LHCN-M2 (cell line): ENCODE measurements at places on chromosomes 3 and 15. TPM values are rescaled to one million over a fixed set of nuclear protein-coding genes. Genes with fewer than 3 reads are reported as not detected.
A peak's percentile ranks its signal among the peaks of the same experiment; 100 is the strongest.

Gene RPUSD3
- 48.0 and 60.2 TPM in 2 replicates for total RNA-seq

DNA sequence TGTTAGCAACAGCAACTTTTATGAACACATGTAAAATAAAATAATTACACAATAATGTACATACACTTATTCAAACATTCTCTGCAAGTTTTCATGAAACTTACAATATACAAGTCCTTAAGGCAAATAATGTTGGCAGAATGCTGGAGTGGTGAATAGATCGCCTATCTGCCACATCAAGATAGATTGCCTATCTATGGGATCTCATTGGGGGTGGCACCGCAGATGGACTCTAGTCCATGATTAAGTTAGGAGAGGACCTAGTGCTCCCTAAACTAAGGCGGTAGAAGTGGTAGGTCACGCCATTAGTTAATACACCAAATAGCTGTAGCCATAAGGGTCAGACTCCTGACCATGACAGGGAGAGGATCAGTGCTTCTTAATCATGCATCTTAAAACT is 315.7 kb downstream of the GBE1 start:
- no peak for DNase-seq

DNA sequence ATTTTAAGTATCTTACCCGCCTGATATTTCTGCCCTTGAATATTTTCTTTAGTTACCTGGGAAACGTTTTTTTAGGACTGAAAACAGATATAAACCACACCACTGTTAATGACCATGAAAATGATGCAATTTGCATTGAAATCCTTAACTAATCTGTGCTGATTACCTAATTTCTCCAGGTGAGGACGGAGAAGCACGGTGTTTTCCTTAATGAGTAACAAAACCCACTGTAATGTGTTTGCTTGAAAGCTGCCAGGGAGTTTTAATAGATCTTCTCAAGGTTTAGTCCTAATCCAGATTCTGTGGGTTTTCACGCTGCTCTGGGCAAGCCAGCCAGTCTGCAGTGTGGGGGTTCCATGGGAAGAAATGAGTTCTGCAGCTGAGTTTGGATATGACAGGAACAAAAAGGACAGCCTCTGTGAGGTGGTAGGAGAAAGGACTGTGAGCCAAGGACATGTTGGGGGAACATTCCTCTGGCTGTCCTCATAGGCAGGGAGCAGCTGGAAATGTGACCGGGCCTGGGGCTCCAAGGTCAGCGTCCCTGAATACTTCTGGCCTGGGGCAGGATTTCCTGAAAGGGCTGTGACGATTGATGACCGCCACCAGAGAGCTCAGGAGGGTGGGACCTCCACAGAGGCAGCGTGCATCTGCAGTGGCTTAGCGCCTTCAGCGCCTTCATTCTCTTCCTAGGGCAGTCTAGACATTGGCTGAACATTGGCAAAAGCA is 18.6 kb downstream of the THSD4 start:
- no peak for DNase-seq

Gene RASGRP1
- not detected in 2 replicates for total RNA-seq

GRCh38 chr15:76058714-76059319 is 968 bp upstream of the TMEM266 start:
- no peak for DNase-seq

GRCh38 chr15:28993051-28993719 is 107.4 kb downstream of the APBA2 start:
- no peak for DNase-seq

Gene DAZL
- total RNA-seq, result not detected in 2 replicates

- DNase-seq, result peak; percentile 71
Measured at GRCh38 chr15:61115241-61115640, 113.9 kb downstream of the RORA start.

DNA sequence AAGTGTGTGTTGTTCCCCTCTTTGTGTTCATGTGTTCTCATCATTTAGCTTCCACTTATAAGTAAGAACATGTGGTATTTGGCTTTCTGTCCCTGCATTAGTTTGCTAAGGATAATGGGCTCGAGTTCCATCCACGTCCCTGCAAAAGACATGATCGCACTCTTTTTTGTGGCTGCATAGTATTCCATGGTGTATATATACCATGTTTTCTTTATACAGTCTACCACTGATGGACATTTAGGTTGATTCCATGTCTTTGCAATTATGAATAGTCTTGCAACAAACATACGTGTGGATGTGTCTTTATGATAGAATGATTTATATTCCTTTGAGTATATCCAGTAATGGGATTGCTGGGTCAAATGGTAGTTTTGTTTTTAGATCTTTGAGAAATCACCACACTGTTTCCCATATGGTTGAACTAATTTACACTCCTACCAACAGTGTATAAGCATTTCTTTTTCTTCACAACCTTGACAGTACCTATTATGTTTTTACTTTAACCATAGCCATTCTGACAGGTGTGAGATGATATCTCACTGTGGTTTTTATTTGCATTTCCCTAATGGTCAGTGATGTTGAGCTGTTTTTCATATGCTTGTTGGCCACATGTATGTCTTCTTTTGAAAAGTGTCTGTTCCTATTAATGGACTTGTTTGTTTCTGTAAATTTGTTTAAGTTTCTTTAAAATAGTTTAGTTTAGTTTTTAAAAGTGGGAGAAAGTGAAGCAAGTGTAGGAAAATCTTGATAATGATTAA is 21.9 kb upstream of the SLC30A4 start:
- DNase-seq, result no peak

Gene CLDN18
- total RNA-seq, result 0.06 TPM in 1 of 2 replicates, not detected in the other

Gene LRRIQ4
- total RNA-seq, result not detected in 2 replicates

- DNase-seq, result no peak
Measured at GRCh38 chr15:67161412-67161811, 93.0 kb downstream of the AAGAB start.

- DNase-seq, result no peak
Measured at GRCh38 chr3:19420159-19420558, 271.8 kb downstream of the KCNH8 start.

- DNase-seq, result no peak
Measured at GRCh38 chr3:161072211-161072621, 32.9 kb downstream of the B3GALNT1 start.

GRCh38 chr3:50630394-50630793 is 13.4 kb downstream of the MAPKAPK3 start:
- no peak for DNase-seq

Gene NR1I2
- not detected in 2 replicates for total RNA-seq

DNA sequence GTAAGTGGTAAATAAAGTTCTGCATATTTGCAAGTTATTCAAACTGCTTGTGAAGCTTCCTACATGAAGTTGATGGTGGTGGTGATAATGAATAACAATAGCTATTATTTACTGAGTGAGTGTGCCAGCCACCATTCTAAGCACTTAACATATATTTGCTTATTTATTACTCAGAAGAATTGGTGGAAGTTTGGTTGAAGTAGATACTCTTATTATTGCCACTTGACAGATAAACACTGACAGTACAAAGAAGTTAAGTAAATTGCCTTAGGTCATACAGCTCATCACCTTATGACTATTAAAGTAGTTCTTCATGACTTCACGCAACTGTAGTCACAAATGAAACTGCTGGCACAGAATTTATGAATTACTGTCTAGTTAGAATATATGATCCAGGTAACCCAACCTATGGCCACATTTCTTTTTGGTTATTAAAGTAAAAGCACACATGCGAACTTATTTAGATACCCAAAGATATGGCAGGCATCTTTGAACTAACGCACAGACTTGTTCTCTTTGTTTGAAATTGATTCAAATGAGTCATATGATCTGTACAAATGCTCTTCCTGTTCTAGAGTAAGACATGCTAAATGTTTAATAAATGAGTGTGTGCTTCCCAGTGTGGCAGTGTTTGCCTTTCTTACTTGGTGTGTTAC is 99.8 kb upstream of the NR2F2 start:
- peak; percentile 26 for DNase-seq

GRCh38 chr15:81155375-81156218 is 21.5 kb downstream of the CFAP161 start:
- peak; percentile 47 for DNase-seq

DNA sequence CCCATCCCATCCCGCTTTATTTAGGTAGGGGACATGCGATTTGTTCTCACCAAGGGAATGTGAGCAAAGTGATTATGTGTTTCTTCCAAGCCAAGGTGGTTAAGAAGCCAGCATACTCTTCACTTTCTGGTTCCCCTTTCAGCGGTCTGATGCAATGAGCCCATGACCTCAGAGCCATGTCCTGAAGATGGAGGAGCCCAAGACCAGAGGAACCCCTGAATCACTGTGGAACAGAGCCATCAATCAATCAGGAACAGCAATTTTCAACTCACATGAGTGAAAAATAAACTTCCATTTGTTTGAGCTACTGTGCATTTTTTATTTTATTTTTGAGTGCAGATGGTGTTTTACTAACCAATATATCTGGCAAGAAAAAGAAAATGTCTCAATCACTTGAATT is 10.8 kb downstream of the THRB start:
- no peak for DNase-seq

- DNase-seq, result no peak
Measured at GRCh38 chr15:68715111-68715510, 105.6 kb downstream of the ANP32A start.

Gene SLC22A14
- not detected in 2 replicates for total RNA-seq

DNA sequence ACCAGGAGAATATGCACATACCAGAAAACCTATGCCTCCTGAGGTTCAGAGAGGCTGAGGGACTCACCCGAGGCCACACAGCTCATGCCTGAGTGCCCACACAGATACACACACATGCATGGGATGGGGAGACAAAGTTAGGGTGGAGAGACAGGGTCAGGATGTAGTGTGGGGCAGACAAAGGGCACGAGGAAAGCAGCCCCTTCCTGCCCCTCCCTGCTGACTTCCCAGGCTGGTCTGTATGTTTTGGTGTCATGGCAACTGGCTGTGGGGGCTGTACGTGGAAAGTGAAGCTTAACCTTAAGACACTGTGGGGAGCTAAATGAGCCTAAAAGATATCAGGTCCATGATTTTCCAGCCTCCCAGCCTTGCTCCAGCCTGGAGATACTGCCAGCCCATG is 57.8 kb downstream of the EPHB3 start:
- no peak for DNase-seq

GRCh38 chr3:189907803-189908202 is 212.9 kb downstream of the P3H2 start:
- no peak for DNase-seq

- no peak for DNase-seq
Measured at GRCh38 chr3:168422843-168423242, 327.1 kb upstream of the GOLIM4 start.

DNA sequence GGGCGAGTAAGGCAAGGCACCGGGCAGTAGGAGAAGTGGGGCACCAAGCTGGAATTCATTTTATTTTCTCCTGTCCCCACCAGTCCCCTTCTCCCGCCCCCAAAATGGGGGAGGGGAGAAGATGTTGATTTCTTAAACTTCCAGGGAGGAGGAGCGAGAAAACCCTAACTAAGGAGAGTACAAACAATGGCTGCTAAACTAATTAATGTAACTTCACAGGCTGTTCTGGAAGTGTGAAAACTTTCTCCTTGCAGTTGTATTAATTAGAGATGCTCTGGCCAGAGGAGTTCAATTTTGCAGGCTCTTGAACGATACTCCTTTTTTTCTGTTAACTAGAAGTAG is 11.5 kb downstream of the ZIC4 start:
- no peak for DNase-seq

DNA sequence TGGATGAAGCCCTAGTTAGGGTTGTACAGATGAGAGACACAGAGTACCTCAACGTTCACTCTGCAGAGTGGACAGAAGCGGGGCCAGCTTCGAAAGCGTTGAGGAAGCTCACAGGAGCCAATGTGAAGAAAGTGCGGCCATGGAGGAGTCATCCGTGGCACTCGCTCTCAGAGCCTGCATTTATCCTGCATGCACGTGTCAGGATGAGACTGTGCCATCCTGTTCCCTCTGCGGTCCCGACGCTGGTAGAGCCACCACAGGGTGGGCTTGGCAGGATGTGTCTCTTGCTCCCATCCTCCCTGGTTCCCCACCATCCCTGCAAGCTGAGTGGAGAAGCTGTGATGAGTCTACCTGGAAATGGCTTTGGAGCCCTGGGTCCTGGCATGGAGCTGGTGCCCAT is 39.3 kb downstream of the KLHL25 start:
- no peak for DNase-seq

Gene C2CD4B
- not detected in 2 replicates for total RNA-seq

Gene BSN
- total RNA-seq, result 0.13 and 0.17 TPM in 2 replicates

Gene NEO1
- 1.1 and 2.3 TPM in 2 replicates for total RNA-seq

DNA sequence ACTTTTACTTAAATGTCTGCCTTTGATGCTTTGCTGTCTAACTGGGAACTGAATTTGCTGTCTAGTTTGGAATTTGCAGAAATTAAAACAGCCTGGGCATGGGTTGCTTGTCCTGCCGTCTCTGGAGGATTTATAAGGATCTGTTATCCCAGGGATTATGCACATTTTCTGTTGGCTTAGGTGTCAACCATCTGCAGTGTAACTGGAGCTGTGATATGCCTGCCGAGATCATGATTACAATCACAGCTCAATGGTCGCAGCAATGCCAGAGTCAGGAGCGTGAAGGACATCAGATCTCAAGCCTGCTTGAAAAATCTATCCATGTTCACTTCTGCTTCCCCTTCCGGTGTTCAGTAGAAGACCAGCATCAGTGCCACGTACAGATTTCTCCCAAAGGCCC is 41.8 kb upstream of the SETMAR start:
- DNase-seq, result no peak

Gene NAA80
- total RNA-seq, result 12.7 and 15.1 TPM in 2 replicates

DNA sequence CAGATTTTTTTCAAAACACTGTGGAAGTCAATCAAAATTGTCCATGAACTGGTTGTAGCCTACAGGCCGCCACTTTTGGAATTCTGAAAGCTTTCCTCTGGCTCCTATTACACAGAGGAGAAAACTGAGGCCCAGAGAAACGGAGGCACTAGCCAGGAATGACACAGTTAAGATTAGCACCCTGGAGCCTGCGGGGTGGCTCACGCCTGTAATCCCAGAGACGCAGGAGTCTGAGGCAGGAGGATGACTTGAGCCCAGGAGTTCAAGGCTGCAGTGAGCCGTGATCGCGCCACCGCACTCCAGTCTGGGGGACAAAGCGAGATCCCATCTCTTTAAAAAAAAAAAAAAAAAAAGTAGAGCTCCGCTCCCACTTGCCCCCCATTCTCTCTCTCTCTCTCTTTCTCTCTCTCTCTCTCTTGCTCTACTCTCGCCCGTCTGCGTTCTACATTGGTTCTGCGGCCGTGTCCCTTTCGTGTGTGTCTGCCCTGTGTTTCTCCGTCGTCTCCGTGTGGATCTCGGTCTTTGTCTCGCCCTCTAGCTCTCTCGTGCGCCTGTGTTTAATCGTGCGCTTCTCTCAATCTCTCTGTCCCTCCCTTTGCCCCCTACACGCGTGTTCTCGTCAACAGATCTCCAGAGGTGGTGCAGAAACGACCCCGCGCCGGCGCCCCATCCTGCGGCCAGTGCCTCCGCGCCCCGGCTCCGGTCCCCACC is 512 bp upstream of the TRH start:
- no peak for DNase-seq

Gene GABRB3
- not detected in 2 replicates for total RNA-seq

Gene NANOGP8
- 0.29 TPM in 1 of 2 replicates, not detected in the other for total RNA-seq

Gene CIB2
- total RNA-seq, result 1.4 and 1.8 TPM in 2 replicates

Gene LNP1
- 3.5 and 6.4 TPM in 2 replicates for total RNA-seq

DNA sequence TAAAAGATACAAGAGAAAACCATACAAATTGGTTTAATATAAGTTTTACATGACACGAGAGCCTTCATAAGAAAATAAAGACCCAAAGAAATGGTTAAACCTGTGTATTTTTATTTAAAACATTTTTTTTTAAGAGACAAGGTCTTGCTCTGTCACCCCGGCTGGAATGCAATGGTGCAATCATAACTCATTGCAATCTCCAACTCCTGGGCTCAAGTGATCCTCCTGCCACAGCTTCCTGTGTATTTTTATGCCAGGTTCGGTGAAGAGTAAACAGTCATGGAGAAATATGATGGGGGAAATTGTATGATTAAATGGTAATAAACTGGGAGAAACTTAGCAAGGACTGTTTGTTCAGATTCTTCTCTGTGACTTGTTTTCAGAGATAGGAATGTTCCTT is 441.0 kb downstream of the TUSC7 start:
- no peak for DNase-seq

- peak; percentile 57 for DNase-seq
Measured at GRCh38 chr3:184345317-184346144, 8.1 kb downstream of the FAM131A start.
